ENCODE measurements at places on chromosomes 2 and 18. TPM values are rescaled to one million over a fixed set of nuclear protein-coding genes. Genes with fewer than 3 reads are reported as not detected.

Gene SFTPB
- 580 TPM for polyA plus RNA-seq

- DNase-seq, result no peak
These were observed 33.7 kb downstream of the RAMP1 start for GRCh38 chr2:237892984-237893595.

Gene SERPINB10
- 0.21 TPM for polyA plus RNA-seq

- no peak for DNase-seq
These were observed 44.8 kb upstream of the STRN start for GRCh38 chr2:37011130-37011529.

Gene VWA3B
- polyA plus RNA-seq, result 6.5 TPM

DNA sequence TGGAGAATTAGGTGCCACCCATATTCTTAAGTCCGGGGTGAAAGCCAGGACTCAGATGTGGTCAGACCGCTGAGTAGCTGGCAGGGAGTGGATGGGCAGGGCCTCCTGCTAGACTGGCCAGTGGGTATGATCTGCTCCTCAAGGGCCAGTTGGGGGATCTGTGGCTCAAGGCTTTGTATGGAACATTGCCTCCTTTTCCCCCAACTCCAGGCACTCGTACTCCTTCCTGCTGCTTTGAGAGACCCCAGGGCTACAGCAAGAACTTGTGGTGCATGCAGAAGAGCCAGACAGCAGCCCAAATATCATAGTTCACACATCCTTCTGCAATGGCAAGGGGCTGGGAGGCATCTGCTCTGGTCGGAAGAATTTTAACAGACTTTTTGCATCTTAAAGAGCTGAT, 61.7 kb downstream of the PDCL3 start:
- DNase-seq, result no peak

Gene COL5A2
- polyA plus RNA-seq, result 188 TPM

- DNase-seq, result peak; percentile 14
These were observed 27.4 kb upstream of the CHAC2 start for GRCh38 chr2:53740170-53740569.

- no peak for DNase-seq
These were observed 616 bp downstream of the EML6 start for GRCh38 chr2:54723996-54724559.

- DNase-seq, result no peak
These were observed 6.5 kb downstream of the TANK start for GRCh38 chr2:161166538-161167409.

Gene LINC00305
- polyA plus RNA-seq, result not detected

Gene CTLA4
- polyA plus RNA-seq, result 0.12 TPM

DNA sequence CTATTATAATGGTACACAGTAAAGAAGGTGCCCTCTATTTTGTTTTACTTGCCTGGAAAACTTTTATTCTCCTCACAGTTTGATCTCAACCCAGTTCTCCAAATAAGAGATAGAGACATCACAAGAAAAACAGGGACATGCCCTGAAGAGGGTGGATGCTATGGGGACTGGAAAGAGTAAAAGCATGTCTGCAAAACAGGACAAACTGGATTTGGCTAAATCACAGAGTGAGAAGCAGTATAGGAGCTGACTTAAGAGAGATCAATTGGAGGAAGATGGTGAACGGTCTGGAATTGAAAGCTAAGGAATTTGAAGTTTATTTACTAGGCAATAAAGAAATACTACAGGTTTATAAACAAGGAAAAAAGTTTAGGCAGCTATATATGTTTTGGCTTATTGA, 33.0 kb downstream of the SP140L start:
- DNase-seq, result no peak

Gene ABCB11
- not detected for polyA plus RNA-seq

Gene GNLY
- polyA plus RNA-seq, result 1.9 TPM

GRCh38 chr2:220670511-220670910, 901.6 kb downstream of the EPHA4 start:
- DNase-seq, result no peak

Gene KLHL14
- polyA plus RNA-seq, result 1.5 TPM

GRCh38 chr18:80192653-80193385, 54.5 kb downstream of the PARD6G start:
- DNase-seq, result no peak

DNA sequence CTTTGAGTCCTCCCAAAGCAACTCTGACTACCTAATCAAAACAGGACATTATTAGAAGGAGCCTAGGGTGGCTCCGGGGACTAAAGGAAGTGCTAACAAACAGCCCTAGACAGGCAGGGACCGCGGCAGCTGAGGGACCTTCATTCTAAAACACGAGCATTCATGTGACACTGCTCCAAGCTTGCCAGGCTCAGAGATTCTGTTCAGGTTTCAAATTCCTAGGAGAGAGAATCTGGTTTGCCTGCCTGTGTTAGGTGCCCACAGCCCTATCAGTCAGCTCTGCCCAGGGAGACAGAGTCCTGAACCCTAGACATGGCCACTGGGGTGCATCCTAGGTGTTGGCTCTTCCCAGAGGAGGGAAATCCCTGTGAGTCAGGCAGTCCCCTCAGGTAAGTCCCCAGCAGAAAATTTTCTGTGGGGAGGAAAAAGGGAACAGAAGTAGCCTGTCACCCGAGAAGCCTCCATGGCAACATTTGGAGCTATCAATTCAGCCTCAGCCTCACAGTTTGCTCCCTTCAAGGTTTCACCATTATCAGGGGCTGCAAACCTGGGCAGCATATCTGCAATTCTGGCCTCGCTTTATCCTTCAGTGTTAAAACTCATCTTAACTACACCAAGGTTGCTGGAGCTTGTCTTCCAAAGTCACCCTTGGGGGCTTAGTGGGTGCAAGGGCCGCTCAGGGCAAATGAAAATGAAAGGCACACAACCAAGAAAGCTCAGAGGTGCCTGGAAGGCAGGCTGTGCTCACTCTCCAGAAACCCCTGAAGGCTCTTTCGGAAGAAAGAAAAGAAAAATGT, 28.6 kb downstream of the PCBP1 start:
- no peak for DNase-seq

- DNase-seq, result no peak
These were observed 16.6 kb downstream of the TPO start for GRCh38 chr2:1429895-1430294.

Gene NIF3L1
- 30.8 TPM for polyA plus RNA-seq

Gene ACKR3
- polyA plus RNA-seq, result 33.1 TPM

DNA sequence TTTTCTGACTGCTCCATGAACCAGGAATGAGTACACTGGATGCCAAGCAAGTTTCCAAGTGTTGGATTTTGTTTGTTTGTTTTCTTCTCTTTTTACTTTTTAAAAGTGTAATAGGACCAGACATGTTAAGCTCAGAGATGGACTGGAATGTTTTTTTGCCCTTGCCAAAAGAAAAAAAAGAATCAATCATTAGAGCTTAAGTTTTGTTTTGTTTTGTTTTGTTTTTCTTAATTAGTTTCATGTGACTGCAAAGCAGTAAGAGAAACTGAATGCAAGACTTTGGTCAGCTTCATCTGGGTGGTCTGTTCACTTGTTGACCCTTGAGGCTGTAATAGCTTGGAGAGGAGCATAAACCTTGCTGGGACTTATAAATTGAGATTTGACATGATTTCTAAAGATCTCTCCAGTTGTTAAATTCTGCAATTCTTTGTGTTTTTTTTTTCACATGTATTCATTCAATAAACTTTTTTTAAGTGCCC, 42.4 kb upstream of the SLC1A4 start:
- no peak for DNase-seq

DNA sequence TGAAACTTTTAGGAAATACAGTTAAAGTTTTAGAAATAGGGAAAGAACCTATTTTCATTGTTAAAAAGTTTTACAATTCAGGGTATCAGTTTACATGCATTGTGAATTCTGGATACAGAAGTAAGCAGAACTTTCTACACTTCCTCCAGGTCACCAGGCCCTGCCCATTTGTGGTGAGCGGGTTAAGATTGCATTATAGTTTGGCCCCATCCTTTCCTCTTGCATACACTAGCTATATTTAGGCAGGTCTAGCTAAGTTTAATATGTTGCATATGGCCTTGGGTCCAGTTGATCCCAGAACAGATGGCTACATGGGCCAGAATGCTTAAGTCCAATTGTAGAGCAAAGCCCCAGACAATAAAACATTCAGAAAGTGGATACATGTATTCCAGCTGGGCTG, 4.8 kb downstream of the VWA3B start:
- DNase-seq, result no peak

Gene TMEM163
- polyA plus RNA-seq, result 12.9 TPM
